ENCODE measurements at places on chromosomes 7 and 10. TPM values are rescaled to one million over a fixed set of nuclear protein-coding genes. Genes with fewer than 3 reads are reported as not detected.

Gene SYT15
- 2.7 TPM for total RNA-seq

Gene TSPAN15
- total RNA-seq, result 103 TPM

Gene AKR1B15
- 33.7 TPM for total RNA-seq

Gene FBXL13
- total RNA-seq, result 0.30 TPM

Gene AOC1
- total RNA-seq, result 0.06 TPM

Gene EFCAB10
- 3.3 TPM for total RNA-seq

Gene PIK3AP1
- 0.55 TPM for total RNA-seq

Gene PRR15
- total RNA-seq, result 4.0 TPM

Gene CD36
- total RNA-seq, result not detected

Gene LRRD1
- not detected for total RNA-seq

Gene GNA12
- 39.5 TPM for total RNA-seq

Gene ANXA8
- 35.1 TPM for total RNA-seq

Gene GPR22
- not detected for total RNA-seq

Gene NPC1L1
- 0.06 TPM for total RNA-seq

Gene LIPJ
- not detected for total RNA-seq

Gene CAMK1D
- total RNA-seq, result 7.8 TPM

Gene TFPI2
- 326 TPM for total RNA-seq

Gene PCGF5
- total RNA-seq, result 42.6 TPM

Gene PFKFB3
- 139 TPM for total RNA-seq

Gene C10orf62
- total RNA-seq, result not detected

Gene AKR1D1
- total RNA-seq, result not detected

Gene TLL2
- 0.12 TPM for total RNA-seq

Gene DPP6
- not detected for total RNA-seq

Gene KCTD7
- 6.9 TPM for total RNA-seq

Gene ADAM8
- 3.9 TPM for total RNA-seq

Gene NET1
- 45.1 TPM for total RNA-seq

Gene NFE2L3
- total RNA-seq, result 8.1 TPM

Gene GPC2
- total RNA-seq, result 0.70 TPM

Gene CYP26C1
- not detected for total RNA-seq

Gene NPY4R
- 41.9 TPM for total RNA-seq
